ENCODE measurements at places on chromosomes 4 and X.

DNA sequence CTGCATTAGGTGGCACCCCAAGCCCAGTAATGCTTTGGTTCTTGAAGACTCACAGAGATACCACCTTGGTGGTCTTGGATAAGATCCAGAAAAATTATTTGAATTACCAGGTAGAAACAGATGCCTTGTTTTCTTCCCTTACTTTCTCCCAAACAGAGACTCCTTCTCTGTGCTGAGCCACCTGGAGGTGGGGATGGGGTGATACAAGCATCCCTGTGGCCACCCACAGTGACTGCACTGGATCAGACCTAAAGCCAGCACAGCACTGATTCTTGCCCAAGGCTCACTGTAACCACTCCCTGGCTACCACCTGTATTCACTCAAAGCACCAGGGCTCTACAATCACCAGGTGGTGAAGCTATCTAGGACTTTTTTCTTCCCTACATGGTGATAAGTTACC is 156.8 kb downstream of the TEX13A start:
- DNase-seq: no peak

DNA sequence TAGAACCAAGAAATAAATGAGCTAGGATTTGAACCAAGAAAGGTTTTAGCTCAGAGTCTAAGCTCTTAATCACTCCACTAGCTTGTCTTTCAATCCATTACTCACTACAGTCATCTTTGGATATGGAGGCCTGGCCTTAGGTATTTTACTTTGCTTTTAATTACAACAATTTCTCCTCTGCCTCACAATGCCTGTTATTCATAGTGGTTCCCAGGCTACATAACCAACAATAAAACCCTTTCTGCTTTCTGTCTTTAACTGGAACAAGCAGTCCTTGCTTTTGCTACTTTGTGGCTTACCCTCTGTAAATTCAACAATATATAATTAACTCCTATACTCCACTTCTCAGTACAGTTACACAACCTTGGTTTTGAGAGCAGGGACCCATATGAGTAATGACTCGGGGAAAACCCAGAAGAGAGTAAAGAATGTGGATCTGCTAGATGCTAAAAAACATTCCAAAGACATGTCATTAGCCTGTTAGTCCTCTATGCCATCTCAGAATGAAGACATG is 94.7 kb upstream of the NAP1L5 start:
- DNase-seq: no peak

GRCh38 chr4:177573507-177573906 is 131.3 kb upstream of the AGA start:
- DNase-seq: no peak

GRCh38 chr4:185869427-185869826 is 57.4 kb upstream of the SORBS2 start:
- no peak for DNase-seq

DNA sequence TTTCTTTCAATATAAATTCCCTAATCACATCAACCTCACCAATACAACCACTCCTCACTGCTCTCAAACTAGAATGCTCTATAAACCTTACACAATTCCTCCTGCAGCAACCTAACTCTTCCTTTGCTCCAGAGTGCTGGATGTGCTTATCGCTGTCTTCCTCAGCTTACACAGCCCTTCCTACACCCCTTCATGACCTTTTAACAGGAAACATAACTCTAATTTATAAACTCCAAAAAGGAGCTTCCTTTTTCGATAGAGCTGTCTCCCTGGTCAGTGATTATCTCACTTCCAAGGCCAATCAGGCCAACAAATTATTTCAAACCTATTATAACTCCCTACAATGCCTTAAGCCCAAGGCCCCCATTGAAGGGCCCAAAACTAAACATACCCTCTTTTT is 78.8 kb downstream of the COQ2 start:
- DNase-seq: no peak

DNA sequence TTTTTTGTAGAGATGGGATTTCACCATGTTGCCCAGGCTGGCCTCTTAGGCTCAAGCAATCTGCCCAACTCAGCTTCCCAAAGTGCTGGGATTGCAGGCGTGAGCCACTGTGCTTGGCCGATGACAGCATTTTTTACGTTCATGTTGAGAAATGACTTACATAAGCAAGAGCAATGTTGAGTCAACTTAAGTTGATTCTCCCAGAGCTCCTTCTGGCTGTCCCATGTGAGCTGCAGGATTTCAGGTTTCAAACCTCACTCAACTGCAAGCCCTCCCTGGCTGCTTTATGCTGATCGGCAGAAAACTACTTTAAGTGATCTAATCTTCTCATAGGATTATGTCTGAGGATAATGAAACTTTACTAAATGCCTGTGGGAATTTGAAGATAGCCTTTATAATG is 86.8 kb downstream of the GC start:
- no peak for DNase-seq

- no peak for DNase-seq
These were observed 763.4 kb downstream of the PCDH18 start for GRCh38 chr4:136768925-136769275.

DNA sequence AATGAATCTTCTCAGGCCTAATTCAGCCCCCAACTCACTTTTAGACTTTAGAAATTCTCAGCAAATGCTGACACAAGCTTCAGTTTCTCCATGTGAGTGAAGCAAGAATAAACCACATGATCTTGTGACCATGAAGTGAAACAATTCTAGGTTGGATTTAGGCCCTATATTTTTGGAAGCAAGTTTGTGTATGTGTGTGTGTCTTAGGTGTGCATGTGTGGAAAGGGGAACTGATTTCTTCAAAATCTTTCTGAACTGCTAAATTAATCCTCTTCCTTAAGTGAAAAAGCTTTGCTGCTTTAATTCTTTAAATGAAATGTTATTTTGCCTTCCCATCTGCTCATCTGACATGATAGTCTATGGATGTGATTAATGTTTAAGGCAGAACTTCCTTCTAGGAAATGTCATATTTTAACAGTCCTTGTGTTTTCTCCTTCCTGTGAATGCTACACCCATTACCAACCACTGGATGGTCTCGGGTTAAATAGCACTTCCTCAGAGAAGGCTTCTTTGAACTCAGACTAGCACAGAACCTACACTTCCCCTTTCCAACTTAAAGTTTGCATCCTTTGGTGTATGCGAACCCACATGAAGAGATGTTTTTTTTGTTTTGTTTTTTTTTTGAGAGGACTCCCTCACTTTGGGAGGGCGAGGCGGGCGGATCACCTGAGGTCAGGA is 1.2 kb upstream of the TMEM144 start:
- DNase-seq: no peak

GRCh38 chr4:53914313-53915016 is 149.9 kb downstream of the CHIC2 start:
- DNase-seq: no peak

DNA sequence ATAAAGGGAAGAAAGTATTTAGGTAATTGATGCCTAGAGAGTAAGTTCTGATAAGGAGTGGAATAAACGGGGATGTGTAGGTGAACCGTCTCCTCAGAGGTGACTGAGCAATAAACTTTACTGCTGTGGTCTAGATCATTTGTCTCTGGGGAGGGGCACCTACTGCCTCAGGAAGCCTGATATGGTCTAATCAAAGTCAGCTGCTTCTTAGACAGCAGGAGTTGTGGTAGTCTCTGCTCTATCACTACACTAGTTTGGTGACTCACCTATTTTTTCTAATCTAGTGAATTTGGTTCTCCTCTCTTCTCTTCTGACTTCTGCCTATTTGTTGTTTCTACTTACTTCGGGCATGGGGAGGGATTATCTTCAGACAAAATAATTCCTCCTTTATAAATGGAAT is 95.1 kb upstream of the STIM2 start:
- no peak for DNase-seq

DNA sequence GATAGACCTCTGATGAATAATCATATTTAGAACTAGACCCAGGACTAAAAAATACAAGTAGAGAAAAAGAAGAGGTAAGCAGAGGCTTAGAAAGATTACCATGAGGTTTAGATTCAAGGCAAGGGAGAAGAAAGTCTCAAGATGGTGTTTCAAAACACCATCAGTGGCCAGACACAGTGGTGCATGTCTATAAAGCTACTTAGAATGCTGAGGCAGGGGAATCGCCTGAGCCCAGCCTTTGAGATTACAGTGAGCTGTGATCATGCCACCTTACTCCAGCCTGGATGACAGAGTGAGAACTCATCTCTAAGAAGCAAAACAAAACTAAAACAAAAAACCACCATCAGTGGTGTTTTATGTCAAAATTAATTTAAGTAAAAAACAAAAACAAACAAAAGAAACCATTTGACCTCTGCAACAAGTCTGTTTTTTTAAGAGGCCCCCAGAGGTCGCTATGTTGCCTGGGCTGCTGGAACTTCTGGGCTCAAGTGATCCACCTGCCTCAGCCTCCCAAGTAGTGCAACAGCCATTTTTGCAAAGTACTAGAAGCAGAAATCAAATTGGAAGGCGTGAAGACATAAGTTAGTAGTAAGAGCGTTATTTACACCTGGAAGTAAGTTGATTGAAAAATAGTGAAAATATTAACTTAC is 784.3 kb downstream of the ADGRL3 start:
- DNase-seq: no peak

GRCh38 chr4:188452097-188452496 is 312.9 kb downstream of the TRIML1 start:
- no peak for DNase-seq

- DNase-seq: no peak
These were observed 60.2 kb downstream of the MTMR1 start for GRCh38 chrX:150753357-150753756.

DNA sequence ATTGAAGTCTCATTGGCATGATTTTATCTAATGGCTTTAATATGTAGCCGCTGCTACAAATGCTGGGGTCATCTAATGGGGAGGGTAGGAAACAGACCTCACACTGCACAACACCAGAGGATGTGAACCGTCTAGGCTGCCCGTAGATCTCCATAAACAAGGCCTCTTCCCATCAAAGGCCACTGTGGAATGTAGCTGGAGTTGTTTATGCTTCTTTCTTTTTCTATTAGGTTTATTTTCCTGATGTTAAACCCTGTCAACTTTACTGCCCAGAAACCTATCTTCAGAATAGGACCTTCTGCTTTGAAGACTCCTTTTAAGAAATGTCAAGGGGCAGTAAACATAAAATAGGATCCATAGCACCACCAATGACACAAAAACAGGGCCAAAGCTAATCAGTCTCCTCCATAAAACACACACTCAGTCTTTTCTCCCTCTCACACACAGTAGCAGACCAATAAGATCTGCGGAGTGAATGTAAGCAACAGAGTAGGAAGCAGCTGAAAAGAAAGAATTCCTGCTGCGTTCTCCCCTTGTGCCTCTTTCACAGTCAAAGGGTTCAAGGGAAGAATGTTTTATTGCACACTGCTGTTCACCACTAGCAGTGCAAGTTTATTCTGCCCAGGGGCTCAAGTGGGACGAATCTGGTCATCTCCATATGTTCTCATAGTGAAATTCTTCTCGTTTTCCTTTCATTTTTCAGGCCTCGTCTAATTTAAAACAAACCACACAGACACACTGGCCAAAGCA is 72.2 kb downstream of the MAML3 start:
- DNase-seq: no peak

- DNase-seq: no peak
These were observed 40.8 kb downstream of the FGFRL1 start for GRCh38 chr4:1052231-1052671.

DNA sequence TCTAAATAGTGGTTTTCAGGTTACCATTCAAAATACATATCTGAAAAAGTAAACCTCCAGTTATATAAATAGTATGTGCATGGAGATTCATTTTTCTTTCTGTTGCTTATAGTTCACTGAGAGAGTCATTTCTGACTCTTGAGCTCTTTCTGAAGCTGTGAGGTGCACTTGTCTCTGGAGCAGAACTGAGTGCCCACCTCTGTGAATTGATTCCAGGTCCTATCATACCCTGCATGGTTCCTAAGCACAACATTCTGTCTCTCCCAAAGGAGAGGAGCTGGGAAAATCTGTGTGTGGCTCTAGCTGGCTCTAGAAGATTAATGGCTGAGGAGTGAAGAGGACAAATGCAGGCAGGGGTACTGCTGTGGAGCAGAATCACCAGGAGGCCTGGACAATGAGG is 161.6 kb upstream of the HCCS start:
- DNase-seq: no peak

GRCh38 chr4:15240764-15241163 is 187.1 kb upstream of the C1QTNF7 start:
- no peak for DNase-seq

DNA sequence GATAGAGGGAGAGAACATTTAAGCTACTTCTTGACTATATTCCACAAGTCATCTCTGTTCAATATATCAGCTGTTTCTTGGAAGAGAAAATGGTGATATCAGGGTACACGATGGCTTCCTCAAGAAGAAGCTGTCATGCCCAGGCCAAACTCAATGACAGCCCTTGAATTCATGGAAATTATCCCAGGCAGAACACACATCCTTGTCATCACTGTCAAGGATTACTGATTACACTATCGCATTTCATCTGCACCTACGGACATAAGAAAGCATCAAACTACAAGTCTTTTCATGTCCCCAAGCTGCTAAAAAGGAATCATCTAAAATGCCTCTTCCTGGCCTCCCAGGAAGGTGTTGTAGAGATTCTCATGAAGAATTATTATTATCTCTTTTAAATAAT is 165.2 kb upstream of the SLC7A11 start:
- DNase-seq: no peak

- no peak for DNase-seq
These were observed 3.6 kb upstream of the SPP1 start for GRCh38 chr4:87971866-87972265.

DNA sequence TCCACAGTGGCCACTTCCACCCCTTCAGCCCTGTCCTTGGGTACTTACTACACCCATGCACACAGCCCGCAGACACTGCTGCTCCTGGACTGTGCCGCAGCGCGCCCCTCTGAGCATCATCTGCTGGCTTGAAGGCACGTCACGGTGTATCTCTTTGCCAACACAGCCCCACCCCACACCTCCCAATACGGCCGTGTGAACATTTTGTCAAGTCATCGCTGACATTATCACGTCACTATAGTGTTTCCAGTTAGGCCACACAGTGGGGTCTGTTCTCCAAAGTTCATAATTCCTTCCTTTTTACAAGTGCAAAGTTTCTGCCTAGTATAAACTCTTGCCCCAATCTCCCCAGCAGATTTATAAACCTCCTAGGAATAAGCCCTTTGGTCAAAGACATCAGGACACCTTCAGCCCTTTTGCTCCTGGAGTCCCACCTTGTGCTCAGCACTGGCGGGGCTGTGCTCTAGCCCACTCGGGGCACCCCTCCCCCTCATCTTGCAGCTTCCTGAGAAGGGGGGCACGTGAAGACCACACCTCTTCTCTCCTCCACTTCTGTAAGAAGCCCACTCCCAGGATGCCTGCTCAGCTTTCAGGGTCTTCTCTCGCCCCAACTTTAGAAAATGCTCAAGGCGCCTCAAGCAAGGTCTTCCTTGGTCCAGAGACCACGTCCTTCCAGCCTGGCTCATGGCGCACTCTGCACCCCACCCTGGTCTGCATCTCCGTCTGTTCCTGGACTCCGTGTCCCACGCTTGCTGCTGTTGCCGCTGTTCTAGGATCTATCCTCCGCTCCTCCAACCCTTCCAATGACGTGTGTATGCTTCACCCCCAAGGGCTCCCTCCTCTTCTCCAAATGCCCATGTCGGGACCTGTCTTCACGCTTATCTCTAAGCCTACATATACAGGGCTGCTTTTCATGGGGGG is 7.2 kb downstream of the FAM53A start:
- DNase-seq: no peak
